Stimulated activated naive B cell treated with anti-CD40 and anti-IgM and Interleukin-4, amounts not matched to agents 10 μg/mL and 1 μg/mL and 100 μg/mL, for 72 hours (primary cell): ENCODE measurements at places on chromosomes 4 and X.

GRCh38 chrX:94288325-94288724 is 614.3 kb downstream of the FAM133A start:
- no peak overlapping the region for H3K27ac ChIP-seq
- no peak overlapping the region for H3K4me3 ChIP-seq
- DNase-seq: no peak
- no peaks in the 10 kb centered on the region for H3K27me3 ChIP-seq

DNA sequence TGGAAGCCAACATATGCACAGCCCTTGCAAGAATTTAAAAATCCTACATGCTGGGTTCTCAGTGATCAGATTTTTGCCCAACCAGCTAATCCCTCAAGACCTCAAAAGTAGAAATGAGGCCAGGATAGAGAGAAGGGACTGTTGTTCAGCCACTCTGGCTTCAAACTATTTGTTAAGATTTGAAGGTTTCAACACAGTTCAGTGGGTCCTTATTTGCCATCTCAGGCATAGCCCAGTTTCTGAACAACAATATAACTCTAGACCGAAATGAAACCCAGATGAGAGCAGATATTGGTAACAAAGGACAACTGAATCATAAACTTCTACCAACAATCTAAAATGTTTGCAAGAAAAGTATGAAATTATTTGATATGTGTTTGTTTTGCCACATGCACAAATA is 237.3 kb downstream of the NR3C2 start:
- H3K27me3 ChIP-seq: no peaks in the 10 kb centered on the region
- H3K36me3 ChIP-seq: no peaks in the 10 kb centered on the region
- H3K4me1 ChIP-seq: peaks cover 6% of the 10 kb centered on the region
- DNase-seq: no peak

GRCh38 chr4:54213761-54214160 is 15.3 kb upstream of the PDGFRA start:
- H3K4me3 ChIP-seq: no peak overlapping the region
- no peaks in the 10 kb centered on the region for H3K36me3 ChIP-seq
- no peak for DNase-seq
- no peak overlapping the region for H3K27ac ChIP-seq
- H3K27me3 ChIP-seq: peaks cover 33% of the 10 kb centered on the region

GRCh38 chrX:21723814-21724213 is 34.1 kb downstream of the SMPX start:
- H3K4me3 ChIP-seq: no peak overlapping the region
- H3K4me1 ChIP-seq: no peaks in the 10 kb centered on the region
- peaks cover 7% of the 10 kb centered on the region for H3K27me3 ChIP-seq
- H3K36me3 ChIP-seq: no peaks in the 10 kb centered on the region
- DNase-seq: no peak

- no peak for DNase-seq
- no peaks in the 10 kb centered on the region for H3K27me3 ChIP-seq
- peaks cover 12% of the 10 kb centered on the region for H3K36me3 ChIP-seq
These were observed 303.1 kb downstream of the ARHGAP24 start for GRCh38 chr4:85777908-85778631.

DNA sequence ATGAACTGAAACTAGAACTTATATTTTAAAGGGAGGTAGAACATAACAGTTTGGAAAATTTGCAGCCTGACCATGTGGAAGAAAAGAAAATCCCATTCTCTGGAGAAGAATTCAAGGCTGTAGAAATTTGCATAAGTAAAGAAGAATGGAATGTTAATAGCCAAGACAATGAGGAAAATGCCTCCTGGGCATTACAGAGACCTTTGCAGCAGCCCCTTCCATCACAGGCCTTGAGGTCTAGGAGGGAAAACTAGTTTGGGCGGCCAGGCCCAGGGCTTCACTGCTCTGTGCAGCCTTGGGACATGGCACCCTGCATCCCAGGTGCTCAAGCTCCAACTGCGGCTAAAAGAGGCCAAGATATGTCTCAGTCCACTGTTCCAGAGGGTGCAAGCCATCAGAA is 1506.8 kb downstream of the PCDH18 start:
- H3K27ac ChIP-seq: no peak overlapping the region
- DNase-seq: no peak
- no peaks in the 10 kb centered on the region for H3K36me3 ChIP-seq
- no peak overlapping the region for H3K4me3 ChIP-seq

DNA sequence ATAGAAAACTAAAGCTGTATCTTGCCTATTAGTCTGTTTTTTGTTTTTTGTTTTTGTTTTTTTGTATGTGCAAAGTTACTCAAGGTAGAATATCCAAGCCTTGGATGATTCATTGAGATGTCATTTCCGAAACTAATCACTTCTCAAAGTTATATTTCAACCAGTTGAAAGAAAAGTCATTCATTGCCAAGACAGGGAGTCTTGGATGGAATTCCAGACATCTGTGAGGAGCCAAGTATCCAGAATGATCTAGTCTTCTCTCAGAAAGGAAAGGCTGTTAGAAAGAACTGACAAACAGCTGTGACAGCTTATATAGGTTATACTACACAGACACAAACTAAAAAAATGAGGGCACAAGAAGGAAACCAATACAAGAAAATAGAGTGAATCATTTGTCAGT is 141.1 kb upstream of the NDST3 start:
- no peaks in the 10 kb centered on the region for H3K27me3 ChIP-seq
- H3K4me3 ChIP-seq: no peak overlapping the region
- no peaks in the 10 kb centered on the region for H3K36me3 ChIP-seq
- H3K27ac ChIP-seq: no peak overlapping the region
- no peak for DNase-seq

DNA sequence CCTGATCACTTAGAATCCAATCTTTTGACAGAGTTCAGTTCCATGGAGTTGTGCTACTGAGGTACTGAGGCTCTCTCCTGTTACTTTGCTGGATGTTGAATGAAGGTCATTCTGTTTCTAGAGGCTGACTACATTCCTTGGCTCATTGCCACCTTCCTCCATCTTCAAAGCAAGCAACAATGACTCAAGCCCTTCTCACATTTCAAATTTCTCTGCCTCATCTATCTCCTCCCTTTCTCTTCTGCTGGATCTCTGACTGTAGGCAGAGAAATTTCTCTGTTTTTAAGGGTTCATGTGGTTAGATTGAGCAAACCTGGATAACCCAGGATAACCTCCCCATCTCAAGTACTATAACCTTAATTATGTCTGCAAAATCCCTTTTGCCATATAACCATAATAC is 775.4 kb downstream of the STPG2 start:
- DNase-seq: no peak
- H3K4me1 ChIP-seq: no peaks in the 10 kb centered on the region
- no peak overlapping the region for H3K4me3 ChIP-seq
- no peaks in the 10 kb centered on the region for H3K27me3 ChIP-seq

- H3K36me3 ChIP-seq: no peaks in the 10 kb centered on the region
- H3K4me1 ChIP-seq: no peaks in the 10 kb centered on the region
- H3K4me3 ChIP-seq: no peak overlapping the region
- peaks cover 4% of the 10 kb centered on the region for H3K27me3 ChIP-seq
- no peak for DNase-seq
These were observed 10.4 kb downstream of the AFP start for GRCh38 chr4:73446336-73446938.

DNA sequence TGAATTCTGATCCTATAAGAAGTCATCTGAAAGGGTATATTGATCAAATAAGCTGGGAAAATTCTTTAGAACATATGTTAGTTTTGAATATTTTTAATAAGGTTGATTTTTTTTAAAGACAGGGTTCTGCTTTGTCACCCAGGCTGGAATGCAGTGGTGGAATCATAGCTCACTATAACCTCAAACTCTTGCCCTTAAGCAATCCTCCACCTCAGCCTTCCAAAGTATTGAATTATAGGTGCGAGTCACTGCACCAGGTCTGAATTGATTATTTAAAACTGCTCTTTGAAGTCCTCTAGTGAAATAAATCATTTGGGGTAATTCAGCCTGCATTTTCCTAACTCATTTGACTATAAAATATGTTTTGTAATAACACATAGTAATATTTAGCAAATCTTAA is 812.3 kb downstream of the PDHA2 start:
- no peak for DNase-seq
- H3K36me3 ChIP-seq: no peaks in the 10 kb centered on the region
- H3K27ac ChIP-seq: no peak overlapping the region
- H3K27me3 ChIP-seq: no peaks in the 10 kb centered on the region

DNA sequence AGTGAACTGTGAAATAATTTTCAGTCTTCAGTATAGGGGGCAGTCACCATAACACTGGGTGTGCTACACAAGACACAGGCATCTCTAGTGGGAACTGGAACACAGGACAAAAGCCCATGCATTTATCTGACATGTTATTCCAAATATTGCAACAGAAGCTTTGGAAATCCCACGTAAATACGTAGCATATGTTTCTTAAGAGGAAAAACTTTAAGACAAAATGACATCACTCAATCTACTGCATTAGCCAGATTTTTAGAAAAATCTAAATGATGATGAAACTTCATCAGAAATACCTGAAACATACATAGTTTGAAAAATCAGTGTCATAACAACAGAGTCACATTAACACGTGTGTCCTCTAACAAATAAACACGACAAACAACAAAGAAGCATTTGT is 14.5 kb downstream of the SHISA3 start:
- H3K36me3 ChIP-seq: peaks cover 15% of the 10 kb centered on the region
- H3K27me3 ChIP-seq: no peaks in the 10 kb centered on the region
- H3K4me3 ChIP-seq: no peak overlapping the region
- no peaks in the 10 kb centered on the region for H3K4me1 ChIP-seq
- no peak overlapping the region for H3K27ac ChIP-seq

DNA sequence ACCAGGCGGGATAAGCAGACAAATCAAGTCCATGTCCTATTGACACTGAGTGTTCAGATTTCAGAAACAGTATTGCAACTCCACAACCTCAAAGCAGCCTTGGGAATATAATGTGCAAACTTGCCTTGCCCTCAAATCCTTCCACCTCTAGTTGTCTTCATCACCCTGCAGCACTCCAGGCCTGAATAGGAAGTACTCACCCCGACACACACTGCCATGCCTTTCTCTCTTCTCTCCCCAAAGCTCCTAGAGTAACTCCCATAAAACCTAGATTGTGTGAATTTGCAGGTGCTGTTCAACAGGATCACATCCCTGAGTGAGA is 19.6 kb downstream of the ACSL1 start:
- H3K27ac ChIP-seq: peak overlapping the region; percentile 63
- peaks cover 54% of the 10 kb centered on the region for H3K36me3 ChIP-seq
- H3K4me3 ChIP-seq: peak overlapping the region; percentile 45
- no peaks in the 10 kb centered on the region for H3K27me3 ChIP-seq
- peaks cover 49% of the 10 kb centered on the region for H3K4me1 ChIP-seq
- DNase-seq: no peak

GRCh38 chr4:113336556-113336955 is 287.1 kb downstream of the ANK2 start:
- no peaks in the 10 kb centered on the region for H3K4me1 ChIP-seq
- H3K27ac ChIP-seq: no peak overlapping the region
- no peaks in the 10 kb centered on the region for H3K36me3 ChIP-seq
- H3K4me3 ChIP-seq: no peak overlapping the region
- DNase-seq: no peak

DNA sequence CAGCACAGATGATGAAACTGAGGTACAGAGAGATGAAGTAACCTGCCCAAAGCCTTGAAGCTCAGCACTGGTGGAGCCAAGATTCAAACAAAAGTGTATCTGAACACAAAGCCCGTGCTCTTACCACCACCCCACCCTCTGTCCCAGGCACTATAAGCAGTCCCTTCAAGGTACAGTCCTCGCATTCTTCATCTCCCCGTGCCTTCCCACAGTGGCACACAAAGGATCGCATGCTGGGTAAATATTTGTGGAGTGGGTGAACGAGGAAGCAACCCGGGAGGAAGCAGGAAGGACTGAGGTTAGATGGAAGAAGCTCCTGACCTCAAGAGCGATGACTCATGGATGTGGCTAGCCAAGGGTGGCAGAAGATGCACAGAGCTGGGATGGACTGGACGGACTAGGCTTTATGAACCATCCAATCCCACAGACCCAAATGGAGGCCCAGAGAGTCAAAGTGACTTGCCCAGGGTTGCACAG is 18.4 kb downstream of the IQSEC2 start:
- peaks cover 7% of the 10 kb centered on the region for H3K27me3 ChIP-seq
- DNase-seq: no peak
- H3K36me3 ChIP-seq: no peaks in the 10 kb centered on the region
- peaks cover 18% of the 10 kb centered on the region for H3K4me1 ChIP-seq

- no peak overlapping the region for H3K4me3 ChIP-seq
- H3K27me3 ChIP-seq: no peaks in the 10 kb centered on the region
- no peak overlapping the region for H3K27ac ChIP-seq
- DNase-seq: no peak
- peaks cover 17% of the 10 kb centered on the region for H3K4me1 ChIP-seq
- H3K36me3 ChIP-seq: no peaks in the 10 kb centered on the region
These were observed 98.1 kb upstream of the C1GALT1C1 start for GRCh38 chrX:120727911-120728310.

DNA sequence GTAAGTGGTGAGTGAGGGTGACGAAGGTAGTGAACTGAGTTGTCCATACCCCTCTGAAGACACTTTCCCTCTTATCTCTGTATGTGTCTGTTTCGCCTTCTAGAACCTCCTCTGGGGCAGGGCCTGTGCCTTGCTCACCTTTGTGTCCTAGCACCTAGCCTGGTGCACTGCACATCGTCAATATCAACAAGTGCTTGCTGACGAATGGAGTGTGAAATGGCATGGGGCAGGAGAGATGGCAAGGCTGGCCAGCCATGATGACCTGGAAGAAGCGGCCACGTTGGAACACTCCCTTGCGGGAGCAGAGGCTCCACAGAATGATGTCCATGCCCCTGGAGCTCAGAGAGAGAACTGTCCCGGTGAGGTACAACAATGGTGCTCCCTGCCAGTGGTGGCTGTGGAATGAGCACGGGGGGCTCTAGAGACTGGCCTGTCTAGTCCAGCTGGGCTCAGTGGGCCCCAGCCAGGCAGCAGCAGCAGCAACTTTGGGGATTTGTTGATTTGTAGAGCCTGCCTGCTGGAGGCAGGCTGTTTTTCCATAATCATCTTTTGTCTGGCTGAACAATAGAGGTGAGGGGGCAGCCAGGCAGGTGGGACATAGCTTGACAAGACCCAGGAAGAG is 112.2 kb upstream of the PJA1 start:
- no peak for DNase-seq
- peaks cover 38% of the 10 kb centered on the region for H3K27me3 ChIP-seq
- H3K4me1 ChIP-seq: no peaks in the 10 kb centered on the region
- H3K36me3 ChIP-seq: no peaks in the 10 kb centered on the region
- H3K4me3 ChIP-seq: no peak overlapping the region

DNA sequence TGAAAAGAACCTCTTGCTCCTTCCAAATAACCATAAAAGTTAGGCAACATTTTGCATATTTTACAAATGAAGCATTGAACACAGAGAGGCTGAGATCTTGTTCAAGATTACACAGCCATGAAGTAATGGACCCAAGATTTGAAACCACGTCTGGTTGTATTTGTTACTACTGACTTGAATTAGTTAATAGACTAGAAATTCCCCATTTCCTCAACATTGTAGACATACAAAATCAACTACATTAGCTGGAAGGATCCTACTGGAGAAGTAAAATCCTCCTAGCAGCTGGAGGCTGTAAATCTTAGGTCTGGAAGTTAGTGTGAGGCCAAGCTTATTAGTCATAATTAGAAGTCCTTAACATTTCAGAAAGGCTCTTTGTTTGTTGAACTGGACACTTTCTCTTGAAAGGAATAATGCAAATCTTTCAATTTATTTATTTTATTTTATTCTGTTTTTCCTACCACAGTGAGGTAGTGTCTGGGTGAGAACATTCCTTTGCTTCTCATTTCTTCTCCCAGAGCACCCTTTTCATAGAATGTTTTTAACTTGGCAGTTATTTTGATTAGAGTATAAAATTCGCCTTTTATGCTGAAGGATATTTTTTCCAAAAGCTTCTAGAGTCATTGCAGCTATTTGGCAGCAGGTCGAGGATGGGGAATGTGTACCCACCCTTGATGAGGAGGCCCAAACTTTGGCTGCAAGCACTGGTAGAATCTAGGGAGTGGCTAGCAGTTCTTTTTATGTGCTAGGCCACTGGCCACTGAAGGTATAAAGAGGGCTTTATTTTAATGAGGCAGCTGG is 62.0 kb upstream of the CLNK start:
- no peaks in the 10 kb centered on the region for H3K36me3 ChIP-seq
- no peak for DNase-seq
- peaks cover 4% of the 10 kb centered on the region for H3K4me1 ChIP-seq
